ENCODE measurements at places on chromosomes 13 and 19. TPM values are rescaled to one million over a fixed set of nuclear protein-coding genes. Genes with fewer than 3 reads are reported as not detected.

- H3K27me3 ChIP-seq = peaks cover 2% of the 10 kb centered on the region
- DNase-seq = no peak
- H3K27ac ChIP-seq = no peak overlapping the region
- no peak overlapping the region for H3K4me3 ChIP-seq
- no peaks in the 10 kb centered on the region for H3K36me3 ChIP-seq
These were observed 27.8 kb upstream of the CASP14 start for GRCh38 chr19:15021286-15022007.

CAPS gene
- 1.2 TPM for total RNA-seq

DNA sequence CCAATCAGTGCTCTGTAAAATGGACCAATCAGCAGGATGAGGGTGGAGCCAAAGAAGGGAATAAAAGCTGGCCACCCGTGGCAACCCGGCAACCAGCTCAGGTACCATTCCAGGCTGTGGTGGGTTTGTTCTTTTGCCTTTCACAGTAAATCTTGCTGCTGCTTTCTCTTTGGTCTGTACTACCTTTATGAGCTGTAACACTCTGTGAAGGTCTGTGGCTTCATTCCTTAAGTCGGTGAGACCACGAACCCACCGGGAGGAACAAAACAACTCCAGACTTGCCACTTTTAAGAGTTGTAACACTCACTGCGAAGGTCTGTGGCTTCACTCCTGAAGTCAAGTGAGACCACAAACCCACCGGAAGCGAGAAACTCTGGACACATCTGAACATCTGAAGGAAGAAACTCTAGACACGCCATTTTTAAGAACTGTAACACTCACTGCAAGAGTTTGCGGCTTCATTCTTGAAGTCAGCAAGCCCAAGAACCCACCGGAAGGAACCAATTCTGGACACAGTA lies 16.5 kb upstream of the SPACA6 start:
- no peaks in the 10 kb centered on the region for H3K4me1 ChIP-seq
- no peak overlapping the region for H3K4me3 ChIP-seq
- H3K36me3 ChIP-seq = no peaks in the 10 kb centered on the region
- no peak for DNase-seq

KRTDAP gene
- not detected for total RNA-seq

- H3K27me3 ChIP-seq = no peaks in the 10 kb centered on the region
- H3K36me3 ChIP-seq = no peaks in the 10 kb centered on the region
- H3K27ac ChIP-seq = no peak overlapping the region
- DNase-seq = no peak
These were observed 545 bp downstream of the LIPE start for GRCh38 chr19:42426643-42427042.

GRCh38 chr13:39148513-39148961 lies 110.3 kb downstream of the NHLRC3 start:
- no peaks in the 10 kb centered on the region for H3K27me3 ChIP-seq
- DNase-seq = no peak
- H3K36me3 ChIP-seq = no peaks in the 10 kb centered on the region
- H3K4me1 ChIP-seq = peaks cover 3% of the 10 kb centered on the region
- H3K27ac ChIP-seq = no peak overlapping the region

DNA sequence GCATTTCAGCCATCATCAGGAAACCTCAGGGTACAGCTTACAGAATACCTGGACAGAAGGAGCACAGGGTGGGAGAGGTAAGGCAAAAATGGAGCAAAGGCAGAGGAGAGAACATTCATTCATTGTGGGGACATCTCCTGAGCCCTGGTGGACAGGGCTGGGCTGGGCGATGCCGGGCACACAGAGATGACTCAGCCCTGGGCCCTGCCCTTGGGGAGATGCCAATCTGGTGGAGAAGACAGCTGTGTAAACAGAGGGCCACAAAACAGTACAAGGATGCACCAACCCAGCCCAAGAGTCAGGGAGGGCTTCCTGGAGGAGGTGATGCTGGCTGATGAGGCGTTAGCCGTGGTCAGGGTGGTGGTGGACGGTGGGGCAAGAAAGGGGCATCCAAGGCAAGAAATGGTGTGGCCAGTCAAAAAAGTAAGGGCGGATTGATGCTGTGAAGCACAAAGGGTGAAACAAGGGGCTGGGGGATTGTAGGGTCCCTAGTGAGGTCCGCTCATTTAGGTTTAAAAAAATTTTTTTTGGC lies 3.6 kb upstream of the HAS1 start:
- no peaks in the 10 kb centered on the region for H3K36me3 ChIP-seq
- no peak for DNase-seq
- peaks cover 7% of the 10 kb centered on the region for H3K27me3 ChIP-seq
- no peak overlapping the region for H3K4me3 ChIP-seq

GRCh38 chr19:19010551-19010950 lies 22.8 kb downstream of the SUGP2 start:
- no peaks in the 10 kb centered on the region for H3K27me3 ChIP-seq
- no peak overlapping the region for H3K4me3 ChIP-seq
- H3K36me3 ChIP-seq = peaks cover 66% of the 10 kb centered on the region
- DNase-seq = no peak
- H3K4me1 ChIP-seq = peaks cover 4% of the 10 kb centered on the region
- H3K27ac ChIP-seq = no peak overlapping the region

DNA sequence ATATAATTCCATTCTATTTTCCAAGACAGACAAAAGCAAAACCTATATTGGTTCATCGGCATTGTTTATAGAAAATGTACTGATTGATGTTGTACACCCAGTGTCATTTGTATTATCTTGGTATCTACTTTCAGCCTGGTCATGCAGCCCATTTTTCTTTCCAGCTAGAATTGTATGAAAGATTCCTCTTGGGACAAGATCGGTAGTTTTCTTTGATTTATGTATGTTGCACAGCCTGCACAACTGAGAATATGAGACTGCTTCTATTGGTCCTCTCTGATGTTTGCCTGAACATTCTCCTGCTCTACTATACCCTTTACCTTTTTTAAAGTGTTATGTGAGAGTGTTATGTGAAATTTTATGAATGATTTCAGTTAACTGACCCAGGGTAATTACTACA lies 487.7 kb upstream of the PRR20A start:
- H3K4me3 ChIP-seq = no peak overlapping the region
- H3K4me1 ChIP-seq = no peaks in the 10 kb centered on the region
- H3K36me3 ChIP-seq = no peaks in the 10 kb centered on the region
- no peak for DNase-seq
- H3K27ac ChIP-seq = no peak overlapping the region

DNA sequence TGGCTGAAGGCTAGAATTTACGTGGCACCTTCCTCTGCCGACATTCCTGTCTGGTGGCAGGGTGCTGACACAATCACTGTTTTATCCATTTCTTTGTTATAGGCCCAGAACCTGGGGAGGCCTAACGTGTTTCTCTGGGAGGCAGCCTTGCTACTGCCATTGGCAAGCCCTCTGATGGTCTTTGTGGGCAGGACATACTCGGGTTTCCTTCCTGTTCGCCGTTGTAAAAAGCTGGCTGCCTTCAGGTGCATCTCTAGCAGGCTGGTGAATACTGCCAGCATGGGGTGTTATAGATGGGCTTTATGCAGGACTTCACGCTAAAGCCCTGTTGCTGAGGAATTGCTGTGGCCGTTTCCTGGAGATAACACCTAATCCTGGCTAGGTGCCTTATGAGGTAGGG lies 28.1 kb downstream of the B3GLCT start:
- no peak for DNase-seq
- H3K4me1 ChIP-seq = no peaks in the 10 kb centered on the region
- H3K27me3 ChIP-seq = no peaks in the 10 kb centered on the region
- H3K4me3 ChIP-seq = no peak overlapping the region

GRCh38 chr13:34583181-34583580 lies 358.9 kb upstream of the NBEA start:
- no peak overlapping the region for H3K4me3 ChIP-seq
- H3K4me1 ChIP-seq = no peaks in the 10 kb centered on the region
- no peak for DNase-seq
- no peak overlapping the region for H3K27ac ChIP-seq
- H3K36me3 ChIP-seq = no peaks in the 10 kb centered on the region
- no peaks in the 10 kb centered on the region for H3K27me3 ChIP-seq

- no peaks in the 10 kb centered on the region for H3K27me3 ChIP-seq
- H3K4me1 ChIP-seq = no peaks in the 10 kb centered on the region
- no peak overlapping the region for H3K4me3 ChIP-seq
- DNase-seq = no peak
- no peaks in the 10 kb centered on the region for H3K36me3 ChIP-seq
These were observed 1244.6 kb upstream of the SLC10A2 start for GRCh38 chr13:104310861-104311260.

DNA sequence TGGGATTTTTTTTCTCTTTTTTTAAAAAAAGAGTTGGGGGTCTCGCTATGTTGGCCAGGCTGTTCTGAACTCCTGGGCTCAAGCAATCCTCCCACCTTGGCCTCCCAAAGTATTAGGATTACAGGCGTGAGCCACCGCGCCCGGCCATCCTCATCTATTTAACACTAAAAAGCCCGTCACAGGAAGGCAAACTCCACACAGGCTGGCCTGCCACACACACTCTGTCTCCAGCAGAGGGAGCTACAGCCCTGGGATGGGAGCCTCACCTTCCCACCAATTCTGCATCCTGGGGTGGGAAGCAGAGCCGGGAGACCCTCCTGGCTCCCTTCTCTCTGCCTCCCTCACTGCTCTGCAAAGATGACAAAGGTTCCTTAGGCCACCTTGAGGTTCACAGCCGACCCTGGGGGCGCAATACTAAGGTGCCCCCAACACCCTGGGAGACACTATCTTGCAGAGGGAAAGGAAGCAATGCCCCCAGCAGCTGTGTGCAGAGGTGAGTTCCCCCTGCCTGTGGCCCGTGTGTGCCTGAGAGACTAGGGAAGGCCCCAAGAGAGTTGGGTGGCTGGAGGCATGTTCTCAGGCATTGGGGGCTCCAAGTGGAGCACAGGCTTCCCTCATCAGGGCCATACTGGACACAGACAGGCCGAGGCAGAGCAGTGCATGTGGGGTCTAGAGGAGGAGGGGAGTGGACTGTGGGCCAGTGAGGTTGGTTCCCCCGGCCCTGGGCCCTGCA lies 27.4 kb upstream of the TIMM44 start:
- DNase-seq = peak; percentile 35
- no peak overlapping the region for H3K27ac ChIP-seq
- H3K27me3 ChIP-seq = no peaks in the 10 kb centered on the region
- peaks cover 22% of the 10 kb centered on the region for H3K36me3 ChIP-seq
- H3K4me3 ChIP-seq = no peak overlapping the region

DNA sequence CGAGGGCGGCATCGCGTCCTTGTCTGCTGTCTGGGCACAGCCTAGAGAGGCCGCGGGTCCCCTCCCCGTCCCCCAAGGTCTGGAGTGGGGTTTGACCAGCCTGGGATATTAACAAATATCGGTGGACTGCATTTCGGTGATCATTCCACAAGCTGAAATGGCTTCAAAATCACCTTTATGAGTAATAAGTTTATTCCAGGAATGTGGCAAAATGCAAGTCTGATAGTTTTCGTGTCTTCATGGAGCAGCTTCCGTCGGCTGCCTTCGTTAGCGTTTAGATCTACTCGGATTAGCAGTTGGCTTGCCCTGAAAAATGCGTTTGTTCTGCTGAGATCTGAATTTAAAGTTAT lies 1.1 kb upstream of the GJA3 start:
- H3K4me3 ChIP-seq = no peak overlapping the region
- peaks cover 59% of the 10 kb centered on the region for H3K27me3 ChIP-seq
- DNase-seq = no peak
- H3K36me3 ChIP-seq = no peaks in the 10 kb centered on the region

DNA sequence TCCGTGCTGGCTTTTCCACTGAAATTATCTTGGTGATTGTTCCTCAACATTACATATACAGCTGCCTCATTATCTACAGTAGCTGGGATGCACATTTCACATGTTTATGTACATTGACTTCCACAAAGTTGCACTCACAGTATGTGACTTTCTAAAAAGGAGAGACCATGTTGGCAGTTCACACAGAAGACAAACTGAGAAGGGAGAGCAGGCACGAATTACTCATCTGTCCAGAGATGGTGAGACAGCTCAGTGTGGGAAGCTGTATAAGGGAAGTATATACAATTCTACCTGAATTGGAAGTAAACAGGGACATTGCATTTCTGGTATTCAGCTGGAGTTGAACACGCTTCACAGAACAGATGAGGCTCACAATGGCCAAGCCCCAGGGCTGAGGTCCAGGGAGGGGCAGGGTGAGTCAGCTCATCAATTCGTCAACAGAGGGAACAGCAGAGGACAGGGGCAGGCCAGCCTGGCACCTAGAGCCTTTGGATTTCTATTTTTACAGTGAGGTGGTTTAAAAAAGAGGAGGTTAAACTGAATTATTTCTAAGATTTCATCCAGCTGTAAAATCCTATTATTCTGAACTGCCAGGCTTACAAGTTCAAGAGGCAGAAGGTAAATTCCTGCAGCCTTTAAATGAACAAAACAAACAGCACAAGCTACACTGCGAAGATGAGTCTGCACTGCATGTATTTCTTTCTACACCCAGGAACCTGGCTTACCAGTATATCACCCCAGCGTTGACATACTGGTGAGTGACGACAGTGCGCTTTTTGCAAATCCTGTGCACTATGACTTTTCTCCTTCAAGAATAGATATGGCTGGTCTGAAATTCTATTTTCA lies 9.8 kb downstream of the PARP4 start:
- peaks cover 4% of the 10 kb centered on the region for H3K36me3 ChIP-seq
- no peak for DNase-seq
- H3K4me3 ChIP-seq = no peak overlapping the region

GRCh38 chr13:47837906-47838305 lies 163.2 kb downstream of the SUCLA2 start:
- H3K27ac ChIP-seq = no peak overlapping the region
- no peaks in the 10 kb centered on the region for H3K36me3 ChIP-seq
- H3K4me3 ChIP-seq = no peak overlapping the region
- H3K4me1 ChIP-seq = no peaks in the 10 kb centered on the region
- H3K27me3 ChIP-seq = no peaks in the 10 kb centered on the region
- DNase-seq = no peak

CYP4F22 gene
- total RNA-seq = not detected

- no peaks in the 10 kb centered on the region for H3K4me1 ChIP-seq
- H3K4me3 ChIP-seq = no peak within 1 kb of the TSS
- H3K27me3 ChIP-seq = peaks cover 14% of the 10 kb centered on the region
- no peaks in the 10 kb centered on the region for H3K36me3 ChIP-seq
- H3K27ac ChIP-seq = no peak within 1 kb of the TSS
These were observed at the start of gene IGFL4 for GRCh38 chr19:46040952-46041500. Gene IGFL4 (minus strand): TSS chr19:46041002. CDS start chr19:46040962, 40 bp downstream.

TINCR gene
- total RNA-seq = not detected

All from gastrocnemius medialis (tissue), 4 donors.